ENCODE measurements at places on chromosomes 4 and X. TPM values are rescaled to one million over a fixed set of nuclear protein-coding genes. Genes with fewer than 3 reads are reported as not detected.

The EPHA5 gene
- total RNA-seq = 0.20 TPM

GRCh38 chrX:31093639-31093975 is 21.8 kb upstream of the FTHL17 start:
- no peaks in the 10 kb centered on the region for H3K27me3 ChIP-seq
- H3K4me3 ChIP-seq = no peak overlapping the region
- DNase-seq = no peak
- H3K36me3 ChIP-seq = no peaks in the 10 kb centered on the region
- no peak overlapping the region for H3K27ac ChIP-seq
- no peaks in the 10 kb centered on the region for H3K4me1 ChIP-seq

GRCh38 chrX:41153957-41154356 is 68.7 kb downstream of the USP9X start:
- peaks cover 50% of the 10 kb centered on the region for H3K36me3 ChIP-seq
- H3K4me1 ChIP-seq = no peaks in the 10 kb centered on the region

DNA sequence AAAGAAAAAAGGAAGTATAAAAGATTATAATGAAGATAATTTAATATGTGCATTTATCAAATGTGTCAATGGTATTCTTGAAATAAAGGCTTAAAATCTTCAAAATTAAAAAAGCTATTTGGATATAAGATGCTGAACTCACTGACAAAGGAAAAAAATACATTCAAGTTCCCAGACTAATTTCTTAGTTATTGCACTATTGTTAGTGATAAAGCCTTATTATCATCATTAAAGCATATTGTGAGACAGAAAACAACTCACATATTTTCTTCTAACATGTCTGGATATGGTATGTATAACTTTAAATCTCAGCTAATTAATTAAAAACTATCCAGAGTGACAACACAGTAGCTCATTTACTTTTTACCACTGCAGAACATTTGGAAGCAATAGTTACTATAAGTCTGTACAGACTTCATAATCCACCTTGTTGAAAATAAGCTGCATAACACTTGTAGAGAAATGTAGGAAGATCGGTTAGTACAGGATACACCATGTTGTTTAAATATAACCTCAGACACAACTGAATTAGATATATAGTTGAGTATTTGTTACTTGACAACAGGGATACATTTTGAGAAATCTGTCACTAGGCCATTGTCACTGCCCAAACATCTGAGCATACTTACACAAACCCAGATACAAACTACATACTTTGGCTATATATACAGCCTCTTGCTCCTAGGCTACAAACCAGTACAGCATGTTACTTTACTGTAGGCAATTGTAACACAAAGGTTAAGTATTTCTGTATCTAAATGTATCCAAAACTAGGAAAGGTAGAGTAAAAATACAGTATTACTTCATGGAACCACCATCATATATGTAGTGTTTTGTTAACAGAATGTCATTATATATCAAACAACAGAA is 12.8 kb upstream of the FAM200B start:
- peaks cover 10% of the 10 kb centered on the region for H3K4me1 ChIP-seq
- no peaks in the 10 kb centered on the region for H3K36me3 ChIP-seq
- no peak for DNase-seq
- H3K4me3 ChIP-seq = no peak overlapping the region

The YTHDC1 gene
- 94.3 TPM for total RNA-seq

- DNase-seq = no peak
- H3K4me1 ChIP-seq = no peaks in the 10 kb centered on the region
- no peak overlapping the region for H3K27ac ChIP-seq
- no peaks in the 10 kb centered on the region for H3K36me3 ChIP-seq
Observed at GRCh38 chrX:123924186-123924585, 37.3 kb upstream of the STAG2 start.

DNA sequence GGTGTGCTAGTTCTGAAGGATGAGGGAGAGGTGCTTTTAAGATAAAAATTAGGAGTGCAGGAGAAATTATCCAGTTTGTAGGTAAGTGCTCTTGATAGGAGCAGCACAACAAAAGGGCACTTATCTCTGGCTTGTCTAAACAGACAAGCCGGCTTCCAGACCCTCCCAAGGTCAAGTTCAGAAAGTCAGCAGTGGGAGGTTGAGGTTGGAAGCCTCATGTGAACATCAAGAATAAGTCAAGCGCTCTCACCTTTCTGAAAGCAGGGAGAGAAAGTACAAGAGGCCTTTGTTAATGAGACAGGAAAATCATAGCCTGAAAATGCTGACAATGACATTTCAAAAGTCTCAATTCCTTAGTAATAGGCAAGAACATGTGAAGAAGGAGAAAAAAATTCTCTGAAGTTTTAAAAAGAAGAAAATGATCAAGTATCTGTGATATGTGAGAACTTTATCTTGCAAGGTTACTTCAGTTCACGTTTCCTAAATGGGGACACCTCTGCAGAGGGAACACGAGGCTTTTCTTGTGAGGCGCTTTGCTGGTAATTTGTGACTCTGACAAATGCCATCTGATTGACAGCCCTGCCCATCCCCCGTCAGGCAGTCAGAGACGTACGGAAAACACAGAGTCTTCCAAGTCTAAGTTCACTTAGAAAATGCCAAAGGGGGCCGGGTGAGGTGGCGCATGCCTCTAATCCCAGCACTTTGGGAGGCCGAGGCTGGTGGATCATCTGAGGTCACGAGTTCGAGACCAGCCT is 62.2 kb downstream of the TIGD2 start:
- DNase-seq = no peak
- no peaks in the 10 kb centered on the region for H3K36me3 ChIP-seq
- no peaks in the 10 kb centered on the region for H3K4me1 ChIP-seq
- no peaks in the 10 kb centered on the region for H3K27me3 ChIP-seq

The ATP8A1 gene
- 79.3 TPM for total RNA-seq

DNA sequence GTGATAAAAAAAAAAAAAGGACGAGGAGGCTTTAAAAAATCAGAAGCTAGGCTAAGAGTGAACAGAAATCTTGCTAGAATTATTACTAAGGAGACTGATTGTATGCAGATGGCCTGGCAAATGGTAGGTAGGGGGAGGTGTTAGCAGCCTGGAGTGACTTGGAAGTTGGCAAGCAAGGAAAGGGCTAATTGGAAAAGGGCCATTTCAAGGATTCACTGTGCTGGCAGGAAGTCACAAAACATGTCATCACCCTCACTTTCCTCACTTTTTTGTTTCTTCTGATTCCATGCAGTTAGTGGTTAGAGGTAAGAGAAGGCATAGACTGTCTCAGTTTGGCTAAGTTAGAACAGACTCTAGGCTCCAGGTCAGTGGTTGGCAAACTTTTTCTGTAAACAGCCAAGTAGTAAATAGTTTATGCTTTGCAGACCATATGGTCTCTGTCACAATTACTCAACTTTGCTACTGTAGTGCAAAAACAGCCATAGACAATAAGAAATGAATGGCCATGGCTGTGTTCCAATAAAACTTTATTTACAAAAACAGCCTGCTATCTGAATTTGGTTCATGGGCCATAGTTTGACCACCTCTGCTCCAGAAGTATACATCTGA is 646.5 kb upstream of the ACTRT1 start:
- no peaks in the 10 kb centered on the region for H3K36me3 ChIP-seq
- DNase-seq = no peak
- H3K27me3 ChIP-seq = no peaks in the 10 kb centered on the region
- no peaks in the 10 kb centered on the region for H3K4me1 ChIP-seq

The PLP1 gene
- total RNA-seq = not detected
